ENCODE measurements at places on chromosomes 6 and 20.
A peak's percentile ranks its signal among the peaks of the same experiment; 100 is the strongest.

DNA sequence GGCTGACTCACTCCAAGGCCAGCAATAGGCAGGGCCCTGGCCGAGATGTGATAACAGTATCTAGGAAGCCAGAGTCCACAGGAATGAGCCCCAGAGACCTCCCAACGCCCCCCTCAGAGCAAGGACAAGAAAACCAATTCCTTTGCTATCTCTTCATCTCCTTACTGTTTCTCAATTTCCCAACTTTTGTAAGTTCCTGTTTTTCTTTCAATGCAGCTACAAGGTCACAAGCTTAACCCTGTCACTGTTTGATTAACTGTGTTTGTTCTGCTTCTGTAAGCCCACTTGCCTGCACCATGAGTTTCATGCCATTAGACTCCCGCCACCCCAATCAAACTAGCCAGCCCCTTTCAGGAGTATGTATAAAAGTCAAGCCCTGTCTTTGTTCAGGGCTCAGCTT is 3.5 kb downstream of the FKBP1C start:
- DNase-seq = no peak

- DNase-seq = no peak
These were observed 32.5 kb downstream of the POFUT1 start for GRCh38 chr20:32240205-32240604.

DNA sequence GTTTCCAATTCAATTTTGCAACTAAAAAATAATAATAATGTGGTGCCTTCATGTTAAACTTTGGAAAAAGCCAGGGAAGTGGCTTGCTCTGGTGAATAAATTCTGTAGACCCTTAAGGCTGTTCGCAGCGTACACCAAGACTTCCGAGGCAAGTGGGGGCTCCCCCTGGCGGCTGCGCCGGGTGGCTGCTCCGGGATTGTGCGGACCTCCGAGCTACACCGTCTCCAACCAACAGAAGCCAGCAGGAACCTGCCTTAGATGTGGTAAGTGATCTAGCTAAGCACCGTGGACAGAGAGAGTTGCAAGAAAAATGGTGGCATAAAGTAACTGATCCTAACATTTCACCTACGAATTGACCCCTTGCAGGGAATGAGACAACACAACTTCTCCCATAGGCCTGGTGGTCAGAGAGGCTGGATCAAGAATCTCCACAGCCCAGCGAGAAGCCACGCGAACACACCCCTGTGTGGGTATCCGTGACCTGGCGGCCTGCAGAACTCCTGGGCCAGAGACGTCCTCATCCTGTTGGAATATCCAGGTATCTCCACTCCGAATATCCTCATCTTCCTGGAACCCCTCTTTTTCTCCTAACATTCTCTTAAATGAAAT is 69.6 kb downstream of the TBXT start:
- peak; percentile 47 for DNase-seq

DNA sequence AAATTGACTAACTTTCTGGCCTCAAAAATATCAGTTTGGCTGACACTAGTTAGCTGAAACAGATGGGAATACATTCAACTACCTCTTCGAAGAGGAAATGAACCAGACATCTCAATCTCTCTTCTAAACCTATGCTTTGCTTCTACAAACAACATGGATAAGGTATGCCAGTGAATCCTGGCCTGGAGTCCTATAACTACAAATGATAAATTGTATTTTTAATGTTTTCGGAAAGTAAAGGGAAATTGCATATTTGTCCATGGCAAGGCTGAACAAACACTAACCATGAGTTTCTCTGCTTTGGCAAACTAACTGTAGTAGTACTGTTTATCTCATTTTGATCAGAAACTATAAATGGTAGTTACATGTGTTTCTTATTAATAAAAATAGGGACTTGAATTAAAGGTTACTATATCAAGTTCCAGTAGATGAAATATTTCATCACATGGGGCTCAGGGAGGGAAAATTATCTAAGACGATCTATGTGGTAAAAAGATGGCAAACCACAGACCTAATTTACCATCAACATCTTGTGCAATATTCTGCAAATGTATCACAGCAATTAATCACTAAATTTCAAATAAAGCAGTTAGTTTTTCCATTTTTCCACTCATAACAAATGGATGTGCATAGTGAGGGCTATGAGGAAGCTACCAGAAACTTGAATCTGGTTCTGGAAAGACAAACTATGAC is 76.8 kb downstream of the COL12A1 start:
- no peak for DNase-seq

DNA sequence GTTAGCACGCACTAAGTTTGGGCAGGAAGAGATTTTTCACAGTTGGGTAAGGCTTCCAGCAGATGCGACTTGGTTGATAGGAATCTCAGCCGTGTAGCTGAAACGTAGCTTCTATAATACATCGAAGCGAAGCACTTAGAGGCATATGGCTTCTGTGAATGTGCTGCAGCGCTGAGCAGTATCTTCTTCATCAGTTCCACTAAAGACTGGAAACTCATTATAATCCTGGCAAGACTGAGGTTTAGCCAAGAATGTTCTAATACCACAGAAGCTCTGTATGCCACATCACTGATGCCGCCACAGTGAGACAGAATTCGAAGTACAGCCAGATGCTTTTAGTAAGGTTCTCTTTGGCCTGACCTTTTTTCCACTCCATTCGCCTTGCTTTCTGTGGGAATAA is 680.2 kb upstream of the AGPAT4 start:
- no peak for DNase-seq

GRCh38 chr6:40845553-40845952 is 193.5 kb downstream of the UNC5CL start:
- peak; percentile 16 for DNase-seq

GRCh38 chr6:128848212-128848935 is 34.6 kb upstream of the LAMA2 start:
- no peak for DNase-seq

GRCh38 chr6:37004044-37004980 is 1.1 kb upstream of the FGD2 start:
- DNase-seq = no peak

DNA sequence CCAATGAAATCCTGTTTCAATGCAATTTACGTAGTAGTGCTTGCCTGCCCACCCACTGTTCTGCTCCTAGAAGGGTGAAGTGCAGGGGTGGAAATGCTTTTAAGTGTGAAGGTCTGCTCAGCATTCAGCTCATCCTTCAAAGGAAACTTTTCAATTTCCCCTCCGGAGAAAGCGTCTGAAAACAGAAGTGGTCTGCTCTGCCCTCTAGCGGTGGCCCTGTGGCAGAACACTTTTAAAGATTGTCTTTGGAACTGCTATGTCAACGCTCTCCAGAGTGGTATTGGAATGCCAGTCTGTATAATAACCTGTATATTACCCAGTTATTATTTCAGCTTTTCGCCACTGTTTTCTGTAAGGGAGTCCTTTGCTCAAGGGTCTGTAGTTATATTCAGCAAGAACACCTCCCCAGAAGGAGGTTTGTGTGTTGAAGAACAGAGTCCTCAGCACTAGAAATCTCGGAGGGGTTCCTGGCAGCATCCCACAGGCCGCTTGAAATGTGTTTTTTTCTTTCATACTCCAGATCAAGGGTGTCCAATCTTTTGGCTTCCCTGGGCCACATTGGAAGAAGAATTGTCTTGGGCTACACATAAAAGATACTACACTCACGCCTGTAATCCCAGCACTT is 63.1 kb upstream of the KLHL31 start:
- peak; percentile 45 for DNase-seq

- no peak for DNase-seq
These were observed 365.2 kb downstream of the PAX1 start for GRCh38 chr20:22070610-22071058.

- no peak for DNase-seq
These were observed 90.9 kb downstream of the PSMG4 start for GRCh38 chr6:3349388-3350251.

- no peak for DNase-seq
These were observed 2.9 kb downstream of the ZSCAN31 start for GRCh38 chr6:28333047-28333446.

GRCh38 chr6:35776364-35777215 is at the start of gene CLPSL2:
Gene CLPSL2 (plus strand): TSS chr6:35776598. CDS start chr6:35776619, 21 bp downstream.
- no peak for DNase-seq

DNA sequence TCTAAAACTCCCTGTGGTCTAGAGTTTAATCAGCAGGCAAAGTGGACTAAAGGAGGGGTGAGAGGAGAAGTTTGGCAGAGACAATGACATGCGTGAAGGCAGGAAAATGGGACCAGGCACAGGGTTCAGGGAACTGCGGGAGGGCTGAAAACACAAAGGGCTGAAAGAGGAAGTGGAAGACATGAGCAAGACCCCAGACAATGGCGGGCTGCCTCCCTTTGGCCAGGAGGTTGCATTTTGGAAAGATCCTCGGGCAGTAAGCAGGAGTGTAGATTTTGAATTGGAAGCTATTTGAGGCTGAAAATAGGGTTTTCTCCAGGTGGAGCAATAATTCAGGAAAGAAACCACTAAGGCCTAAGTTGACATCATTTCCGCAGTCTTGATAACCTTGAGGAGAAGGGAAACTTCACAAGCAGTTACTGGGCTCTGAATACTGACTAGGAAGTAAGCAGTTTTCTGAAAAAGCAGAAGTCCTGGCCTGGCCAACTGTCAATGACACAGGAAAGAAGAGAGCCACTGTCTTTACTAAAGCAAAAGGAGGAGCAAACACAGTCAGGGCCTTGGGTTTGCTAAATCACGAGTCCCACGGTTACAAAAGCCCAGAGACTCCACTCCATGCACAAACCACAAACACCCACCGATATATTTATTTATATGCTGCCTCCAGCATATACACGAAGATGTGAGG is 3.4 kb downstream of the LY86 start:
- DNase-seq = no peak

DNA sequence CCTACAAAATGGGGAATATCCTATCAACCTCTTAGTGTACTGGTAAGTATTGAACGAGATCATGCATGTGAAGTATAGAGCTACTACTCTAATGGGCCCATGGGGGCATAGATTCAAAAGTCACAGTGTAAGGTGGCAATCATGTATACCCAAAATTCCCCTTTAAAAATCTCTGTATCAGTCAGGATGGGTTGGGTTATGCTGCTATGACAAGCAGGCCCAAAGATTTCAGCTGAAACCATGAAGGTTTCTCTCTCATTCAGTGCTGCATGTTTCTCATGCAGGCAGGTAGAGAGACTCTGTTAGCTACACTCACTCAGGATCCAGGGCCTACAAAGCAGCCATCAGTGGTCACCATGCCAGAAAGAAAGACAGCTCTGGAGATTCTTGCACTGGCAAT is 166.6 kb downstream of the MAFB start:
- no peak for DNase-seq

GRCh38 chr20:40603057-40603651 is 85.9 kb downstream of the MAFB start:
- no peak for DNase-seq

- no peak for DNase-seq
These were observed 62.4 kb upstream of the QKI start for GRCh38 chr6:163352011-163352685.

DNA sequence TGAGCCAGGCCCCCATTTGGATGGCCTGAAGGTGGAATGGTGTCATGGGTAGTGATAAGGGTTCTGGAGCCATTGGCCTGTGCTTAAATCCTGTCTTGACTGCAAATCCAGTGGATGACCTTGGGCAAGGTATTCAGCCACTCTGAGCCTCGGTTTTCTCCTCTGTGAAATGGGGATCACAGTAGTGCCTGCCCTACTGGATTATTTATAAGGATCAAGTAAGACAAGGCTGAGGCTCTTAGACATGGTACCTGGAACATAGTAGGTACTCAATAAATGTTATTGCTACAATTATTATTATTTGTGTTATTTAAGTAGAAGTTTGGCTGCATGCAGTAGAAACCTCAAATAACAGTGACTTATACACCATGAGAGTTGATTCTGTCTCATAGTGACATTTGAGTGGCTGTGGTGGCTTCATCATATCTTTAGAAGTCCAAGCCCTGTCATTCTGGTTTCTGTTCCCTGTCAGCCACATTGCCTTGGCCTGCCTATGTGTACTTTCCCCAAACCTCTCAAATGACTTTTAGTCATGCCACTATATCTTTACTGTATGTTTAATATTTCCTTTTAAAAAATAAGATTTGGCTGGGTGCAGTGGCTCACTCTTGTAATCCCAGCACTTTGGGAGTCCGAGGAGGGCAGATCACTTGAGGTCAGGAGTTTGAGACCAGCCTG is 37.6 kb upstream of the CHMP4B start:
- no peak for DNase-seq

GRCh38 chr6:51929934-51930574 is 157.4 kb downstream of the PKHD1 start:
- DNase-seq = no peak

- no peak for DNase-seq
These were observed 23.2 kb upstream of the AIG1 start for GRCh38 chr6:143037470-143037869.

- no peak for DNase-seq
These were observed 48.7 kb downstream of the FGD2 start for GRCh38 chr6:37054171-37054570.

- DNase-seq = no peak
These were observed 223.7 kb downstream of the NKAIN2 start for GRCh38 chr6:124027392-124027791.

DNA sequence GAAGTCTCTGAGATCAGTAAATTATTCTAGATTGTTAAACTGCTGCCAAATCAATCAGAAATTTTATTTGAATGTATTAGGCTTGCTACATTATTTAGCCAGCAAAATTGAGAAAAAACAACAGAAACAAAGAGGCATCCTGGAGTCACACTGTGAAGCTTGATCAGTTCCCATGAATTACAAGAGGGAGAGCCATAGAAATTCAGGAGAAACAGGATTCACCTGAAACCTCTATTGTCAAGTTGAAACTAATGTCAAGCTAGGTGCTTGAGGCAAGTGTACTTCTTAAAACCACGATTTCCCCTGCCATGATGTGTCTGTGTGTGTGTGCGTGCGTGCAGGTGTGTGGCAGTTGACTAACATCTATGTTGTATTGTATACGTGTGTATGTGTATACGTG is 439.1 kb upstream of the NOX3 start:
- no peak for DNase-seq

GRCh38 chr6:154569156-154569862 is 58.8 kb upstream of the CNKSR3 start:
- DNase-seq = peak; percentile 60

- DNase-seq = no peak
These were observed 31.7 kb upstream of the SCUBE3 start for GRCh38 chr6:35181933-35182612.

GRCh38 chr6:25297823-25298522 is 18.8 kb downstream of the CARMIL1 start:
- no peak for DNase-seq

GRCh38 chr6:37765182-37765775 is 54.2 kb upstream of the ZFAND3 start:
- DNase-seq = no peak

GRCh38 chr20:62219101-62219991 is 732 bp downstream of the HRH3 start:
- no peak for DNase-seq

GRCh38 chr20:63552481-63553249 is 1.3 kb upstream of the FNDC11 start:
- DNase-seq = no peak

DNA sequence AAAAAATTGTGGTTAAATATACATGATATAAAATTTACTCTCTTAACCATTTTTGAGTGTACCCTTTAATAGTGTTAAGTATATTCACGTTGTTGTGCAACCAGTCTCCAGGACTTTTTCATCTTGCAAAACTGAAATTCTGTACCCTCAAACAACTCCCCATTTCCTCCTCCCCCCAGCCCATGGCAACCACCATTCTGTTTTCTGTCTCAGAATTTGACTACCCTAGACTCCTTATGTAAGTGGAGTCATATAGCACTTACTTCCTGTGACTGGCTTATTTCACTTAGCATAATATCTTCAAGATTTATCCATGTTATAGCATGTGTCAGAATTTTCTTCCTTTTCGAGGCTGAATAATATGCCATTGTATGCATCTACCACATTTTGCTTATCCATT is 5.1 kb downstream of the VPS16 start:
- no peak for DNase-seq

GRCh38 chr20:58892141-58892931 is 39.8 kb downstream of the GNAS start:
- peak; percentile 62 for DNase-seq
